IPS-NIHi11 (cell line): ENCODE measurements at places on chromosomes 5 and 9.

- no peak for DNase-seq
Observed at GRCh38 chr5:167945542-167946384, 345.7 kb upstream of the WWC1 start.

GRCh38 chr9:131690941-131691573 is 48.8 kb downstream of the RAPGEF1 start:
- no peak for DNase-seq

DNA sequence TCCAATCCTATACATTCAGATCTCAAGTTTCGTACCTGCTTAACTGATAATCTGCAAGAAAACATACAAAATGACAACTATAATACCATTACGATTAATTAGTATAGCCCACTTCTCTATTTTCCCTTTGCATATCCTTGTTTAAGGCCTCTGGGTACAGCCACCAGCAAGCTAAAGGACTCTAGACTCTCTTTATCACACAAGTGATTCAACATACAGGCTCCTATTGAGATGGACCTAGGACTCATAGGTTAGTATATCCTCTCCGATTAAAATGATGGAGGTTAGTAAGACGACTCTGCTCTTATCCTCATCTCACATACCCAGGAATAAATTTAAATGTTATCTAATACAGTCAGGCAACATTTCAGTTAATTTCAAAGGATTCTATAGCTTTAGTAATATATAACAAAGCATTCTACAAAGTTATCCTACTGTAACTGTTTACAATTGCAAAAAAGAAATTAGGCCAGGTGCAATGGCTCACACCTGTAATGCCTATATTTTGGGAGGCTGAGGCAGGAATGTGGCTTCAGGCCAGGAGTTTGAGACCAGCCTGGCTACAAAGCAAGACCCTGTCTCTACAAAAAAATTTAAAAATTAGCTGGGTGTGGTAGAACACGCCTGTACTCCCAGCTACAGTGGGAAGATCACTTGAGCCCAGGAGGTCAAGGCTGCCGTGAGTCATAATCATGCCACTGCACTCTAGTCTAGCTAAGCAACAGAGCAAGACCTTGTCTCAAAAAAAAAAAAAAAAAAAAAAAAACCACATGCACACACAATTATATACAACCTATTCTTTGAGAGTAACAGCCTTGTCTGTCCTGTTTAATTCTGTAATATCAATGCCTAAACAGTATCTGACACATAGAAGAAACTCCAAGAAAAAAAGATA is 15.4 kb downstream of the HAUS6 start:
- DNase-seq: no peak

GRCh38 chr5:151612689-151613427 is 21.7 kb upstream of the FAT2 start:
- no peak for DNase-seq

DNA sequence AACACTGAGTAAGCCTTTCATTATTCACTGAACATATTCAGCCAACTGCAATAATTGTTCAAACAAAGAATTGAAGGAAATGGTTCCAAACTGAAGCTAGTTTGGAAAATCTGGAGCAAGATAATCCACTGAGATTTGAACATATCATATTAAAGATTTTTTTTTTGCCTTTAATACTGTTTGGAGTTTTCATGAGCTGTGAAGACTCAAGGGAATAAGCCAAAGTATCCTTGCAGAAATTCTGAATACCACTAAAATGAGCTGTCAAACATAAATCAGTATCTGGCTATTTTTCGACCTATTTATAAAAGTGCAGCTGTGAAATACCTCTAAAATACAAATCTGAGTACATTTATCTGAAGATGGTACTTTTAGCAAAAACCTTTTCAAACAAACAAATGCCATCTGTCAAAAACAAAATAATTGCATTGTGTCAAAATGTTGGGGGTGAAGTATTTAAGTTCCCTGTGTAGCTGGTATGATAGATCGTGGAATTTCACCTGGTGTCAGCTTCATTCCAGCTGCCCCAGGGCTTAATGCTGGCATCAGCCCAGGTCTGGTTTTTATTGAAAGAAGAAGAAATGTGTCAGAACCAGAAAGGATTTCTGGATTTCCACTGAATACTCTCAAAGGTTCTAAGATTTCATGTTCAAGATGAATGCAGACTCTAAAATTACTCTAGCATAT is 149.0 kb upstream of the GRAMD2B start:
- DNase-seq: no peak
